ENCODE measurements at places on chromosomes 1 and 21.

DNA sequence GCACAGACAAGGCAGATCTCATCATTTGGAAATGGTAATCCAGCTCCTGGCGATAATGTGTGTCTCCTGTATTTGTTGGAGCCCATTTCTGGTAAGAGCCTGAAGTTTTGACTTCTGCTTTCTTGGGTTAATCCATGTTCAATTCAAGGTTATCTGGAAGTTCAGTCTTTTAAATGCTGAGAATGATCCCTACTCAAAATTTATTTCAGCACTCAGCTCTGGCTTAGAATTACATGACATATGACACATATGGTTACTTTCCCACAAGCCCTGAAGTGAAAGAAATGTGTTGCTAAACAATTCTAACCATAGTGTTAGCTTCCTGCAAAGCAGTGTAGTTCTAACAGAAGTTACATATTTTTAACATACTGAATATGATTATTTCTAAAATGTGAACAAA, 2.7 kb downstream of the PTGFR start:
- no peak for DNase-seq

GRCh38 chr1:118717893-118718292, 270.2 kb downstream of the TBX15 start:
- DNase-seq: no peak

DNA sequence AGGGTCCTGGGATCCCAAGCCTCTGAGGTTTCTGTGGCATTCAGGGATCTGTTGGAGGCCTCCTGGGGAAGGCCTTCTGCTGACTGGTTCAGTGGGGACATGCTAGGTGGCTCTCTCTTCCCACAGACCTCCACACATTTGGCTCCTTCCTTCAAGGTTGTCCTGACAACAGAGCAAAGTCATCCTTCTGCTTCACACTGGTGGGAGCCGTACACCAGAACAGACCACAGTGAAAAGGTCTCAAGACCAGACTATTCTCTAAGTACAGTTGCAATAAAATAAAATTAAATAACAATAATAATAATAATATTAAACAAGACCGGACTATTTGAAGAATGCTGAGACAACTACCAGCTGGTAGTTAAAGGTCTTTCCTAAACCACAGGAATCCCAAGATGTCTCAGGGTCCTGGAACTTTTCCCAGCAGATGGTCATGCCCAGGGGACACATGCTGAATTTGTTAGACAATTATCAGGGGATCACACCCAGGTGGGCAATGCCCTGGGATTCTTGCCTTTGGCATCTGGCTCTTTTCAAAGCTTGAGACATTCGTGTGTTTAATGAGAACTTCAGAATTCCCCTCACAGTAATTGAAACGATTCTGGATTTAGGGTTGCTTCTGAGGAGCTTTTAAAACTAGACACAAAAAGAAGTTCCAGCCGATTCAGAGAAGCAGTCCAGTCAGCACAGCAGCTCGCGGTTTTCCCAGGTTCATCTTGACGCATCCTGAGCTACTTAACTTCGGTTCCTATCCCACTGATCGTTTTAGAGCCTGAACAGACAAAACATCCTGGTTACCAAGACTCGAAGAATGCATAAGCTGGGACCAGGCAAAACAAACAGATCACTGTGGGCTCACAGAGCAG, 22.9 kb downstream of the HTR1D start:
- DNase-seq: no peak

GRCh38 chr1:68201546-68202238, 30.6 kb downstream of the WLS start:
- no peak for DNase-seq

GRCh38 chr1:169833179-169833901, 38.6 kb upstream of the METTL18 start:
- DNase-seq: no peak

DNA sequence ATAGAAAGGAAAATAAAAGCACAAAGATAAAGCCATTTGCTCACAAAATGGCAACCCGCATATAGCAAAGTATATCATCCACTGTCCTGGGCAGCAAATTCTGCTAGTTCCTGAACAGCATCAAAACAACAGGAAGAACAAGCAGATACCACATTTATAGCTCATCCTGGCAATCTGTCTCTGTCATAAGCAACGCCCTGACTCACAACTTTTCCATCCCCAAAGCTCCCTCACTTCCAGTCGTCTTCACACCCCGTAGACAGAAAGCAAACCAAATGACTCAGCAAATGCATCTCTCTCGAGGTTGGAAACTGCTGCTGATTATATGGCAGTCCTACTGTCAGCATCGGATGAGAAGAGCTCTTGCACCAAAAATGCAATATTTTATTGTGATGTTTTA, 65.8 kb downstream of the AK5 start:
- DNase-seq: peak; percentile 14

DNA sequence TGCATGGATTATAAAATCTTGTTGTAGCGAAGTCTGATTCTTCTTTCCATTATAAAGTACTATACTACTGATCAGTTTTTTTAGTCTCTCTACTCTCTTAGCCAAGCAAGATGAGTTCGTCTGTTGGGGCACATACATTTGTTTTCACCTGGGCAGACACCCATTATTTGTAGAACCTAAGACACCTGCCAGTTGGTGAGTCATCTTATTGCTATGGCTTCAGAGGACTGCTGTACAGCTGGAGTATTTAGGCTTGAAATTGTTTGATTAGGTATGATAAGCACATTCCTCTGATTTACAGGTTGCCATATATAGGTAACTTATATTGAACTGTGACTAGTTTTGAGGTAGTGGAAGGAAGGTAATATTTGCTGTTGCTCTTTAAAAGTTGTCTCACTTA, 17.2 kb downstream of the RBM15 start:
- DNase-seq: no peak

- DNase-seq: no peak
These were observed 5.5 kb downstream of the AZIN2 start for GRCh38 chr1:33086384-33086850.

DNA sequence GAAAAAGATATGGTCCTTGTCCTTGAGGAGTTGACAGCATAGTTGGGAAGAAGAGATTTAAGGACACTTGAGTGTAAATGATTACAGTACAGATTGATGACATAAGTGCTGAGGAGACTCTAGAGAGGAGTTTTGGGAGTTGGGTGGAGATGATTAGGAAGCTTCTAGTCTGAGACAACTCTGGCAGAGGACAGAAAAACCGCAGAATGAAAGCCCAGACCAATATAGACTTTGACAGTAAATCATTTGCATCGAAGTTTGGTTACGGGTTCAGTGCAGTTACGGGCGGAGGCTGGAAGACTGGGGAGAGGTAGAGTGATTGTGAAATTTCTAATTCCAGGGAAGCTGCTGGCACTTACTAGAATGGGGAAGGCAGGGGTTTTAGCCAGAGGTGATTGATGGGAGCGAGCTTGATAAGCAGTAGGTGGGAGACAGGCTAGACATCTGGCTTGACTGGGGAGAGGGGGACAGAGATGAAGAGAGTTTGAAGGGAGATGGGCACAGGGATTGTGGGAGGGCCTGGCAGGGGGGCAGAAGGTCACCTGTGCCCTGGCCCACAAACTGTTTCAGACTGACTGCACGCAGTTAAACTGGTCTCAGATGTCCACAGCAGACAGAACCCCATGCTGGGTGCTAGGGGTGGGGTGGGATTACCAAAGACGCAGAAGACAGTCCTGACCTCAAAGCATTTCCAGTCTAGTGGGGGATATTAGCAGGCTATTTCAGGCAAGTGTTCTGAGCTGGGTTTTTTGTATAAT, 20.1 kb downstream of the SH2D2A start:
- DNase-seq: no peak

DNA sequence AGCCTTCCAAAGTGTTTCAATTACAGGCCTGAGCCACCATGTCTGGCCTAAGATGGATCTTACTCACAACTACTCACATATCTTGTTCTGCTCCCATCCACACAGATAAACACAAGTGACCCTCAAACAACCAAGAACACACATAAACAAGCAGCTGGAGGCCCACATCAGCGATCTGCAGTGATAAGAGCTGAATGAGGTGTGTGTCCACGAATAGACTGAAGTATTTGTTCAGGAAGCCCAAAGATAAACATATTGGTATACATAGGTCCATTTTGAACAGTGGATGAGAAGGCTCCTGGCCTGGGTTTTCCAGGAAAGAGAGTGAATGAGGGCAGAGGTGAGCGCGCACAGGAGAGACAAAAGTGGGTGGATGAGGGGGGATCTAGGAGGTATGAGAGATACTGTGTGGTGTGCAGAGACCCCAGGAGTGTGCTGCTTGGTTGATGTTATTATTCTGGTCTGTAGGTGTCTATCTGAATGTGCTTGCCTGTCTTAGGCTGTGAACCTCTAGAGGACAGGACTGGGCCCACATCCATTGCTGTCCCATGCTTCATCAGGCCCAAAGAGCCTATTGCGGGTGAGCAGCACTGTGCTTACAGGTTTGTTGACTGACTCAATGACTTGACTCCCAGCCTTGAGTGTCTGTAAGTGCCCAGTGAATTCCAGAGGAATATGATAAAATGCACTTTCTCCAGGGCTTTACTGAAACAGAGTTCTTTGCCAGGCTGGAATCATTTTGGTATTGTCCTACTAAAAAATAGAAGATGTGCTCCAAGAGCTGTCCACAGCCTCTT, 79.9 kb upstream of the ATP1A1 start:
- DNase-seq: no peak

DNA sequence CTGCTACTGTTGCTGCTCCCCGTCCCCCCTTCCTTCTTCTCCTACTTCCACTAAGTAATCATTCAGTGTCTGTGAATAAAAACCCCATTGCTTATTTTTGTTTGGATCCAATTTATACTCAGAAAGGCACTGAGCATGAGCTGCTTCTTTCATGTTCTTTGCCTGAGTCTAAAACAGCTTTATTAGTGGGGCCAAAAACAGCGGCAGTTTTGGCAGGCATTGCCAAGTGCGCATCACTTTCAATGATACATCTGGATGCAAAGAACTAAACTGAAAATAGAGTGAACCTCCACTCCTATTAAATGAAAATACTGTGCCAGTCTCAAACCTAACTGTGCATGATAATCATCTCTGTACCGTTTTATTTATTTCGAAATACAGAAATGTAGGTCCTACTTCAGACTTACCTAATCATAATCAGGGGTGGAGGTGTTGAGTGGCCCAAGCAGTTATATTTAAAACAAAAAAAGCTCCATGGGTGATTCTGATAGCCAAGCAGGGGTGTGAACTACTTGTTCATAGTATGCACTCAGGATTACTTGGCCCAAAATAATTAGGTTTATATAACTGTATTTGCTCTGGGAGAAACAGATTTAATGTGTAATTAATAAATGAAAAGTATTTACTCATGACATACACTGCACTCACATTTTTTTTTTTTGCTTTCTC, 48.4 kb downstream of the NEK7 start:
- DNase-seq: no peak

GRCh38 chr1:12541274-12542137, 76.5 kb downstream of the DHRS3 start:
- DNase-seq: no peak

DNA sequence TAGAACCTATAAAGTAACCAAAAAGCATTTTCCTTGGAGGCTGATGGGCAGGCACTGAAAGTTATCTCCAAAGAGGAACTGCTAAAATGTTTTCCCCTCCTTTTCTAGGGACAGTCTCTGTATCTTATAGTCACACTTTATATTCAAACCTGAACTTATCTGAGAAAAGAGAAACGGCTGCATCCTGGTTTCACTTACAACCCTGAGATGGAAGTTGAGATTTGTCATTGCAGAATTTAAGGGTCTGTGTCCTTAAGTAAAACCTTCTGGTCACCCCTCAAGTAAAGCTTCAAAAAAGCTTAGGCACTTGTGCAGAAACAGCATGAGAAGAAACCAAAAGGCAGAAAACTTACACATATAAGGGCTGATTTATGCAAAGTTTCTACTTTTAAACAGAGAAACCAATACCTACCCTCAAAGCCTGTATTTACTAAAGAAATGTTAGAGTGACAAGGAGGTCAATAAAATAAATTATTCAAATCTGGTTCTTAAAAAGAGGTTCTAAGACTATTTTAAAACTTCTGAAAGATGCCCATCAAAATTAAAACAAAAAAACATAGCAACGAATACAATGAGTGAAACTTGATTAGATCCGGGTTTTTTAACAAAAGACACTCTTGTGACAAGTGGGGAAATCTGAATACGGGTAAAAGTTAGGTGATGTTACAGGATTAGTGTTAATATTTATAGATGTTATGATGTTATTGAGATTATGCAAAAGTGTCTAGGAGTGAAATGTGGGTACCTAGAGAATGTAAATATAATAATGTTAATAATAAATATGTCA, 9.9 kb downstream of the CD58 start:
- no peak for DNase-seq

- no peak for DNase-seq
These were observed 12.2 kb downstream of the ATP1A4 start for GRCh38 chr1:160163615-160164014.

- no peak for DNase-seq
These were observed 43.5 kb downstream of the TRIM33 start for GRCh38 chr1:114467491-114467890.

DNA sequence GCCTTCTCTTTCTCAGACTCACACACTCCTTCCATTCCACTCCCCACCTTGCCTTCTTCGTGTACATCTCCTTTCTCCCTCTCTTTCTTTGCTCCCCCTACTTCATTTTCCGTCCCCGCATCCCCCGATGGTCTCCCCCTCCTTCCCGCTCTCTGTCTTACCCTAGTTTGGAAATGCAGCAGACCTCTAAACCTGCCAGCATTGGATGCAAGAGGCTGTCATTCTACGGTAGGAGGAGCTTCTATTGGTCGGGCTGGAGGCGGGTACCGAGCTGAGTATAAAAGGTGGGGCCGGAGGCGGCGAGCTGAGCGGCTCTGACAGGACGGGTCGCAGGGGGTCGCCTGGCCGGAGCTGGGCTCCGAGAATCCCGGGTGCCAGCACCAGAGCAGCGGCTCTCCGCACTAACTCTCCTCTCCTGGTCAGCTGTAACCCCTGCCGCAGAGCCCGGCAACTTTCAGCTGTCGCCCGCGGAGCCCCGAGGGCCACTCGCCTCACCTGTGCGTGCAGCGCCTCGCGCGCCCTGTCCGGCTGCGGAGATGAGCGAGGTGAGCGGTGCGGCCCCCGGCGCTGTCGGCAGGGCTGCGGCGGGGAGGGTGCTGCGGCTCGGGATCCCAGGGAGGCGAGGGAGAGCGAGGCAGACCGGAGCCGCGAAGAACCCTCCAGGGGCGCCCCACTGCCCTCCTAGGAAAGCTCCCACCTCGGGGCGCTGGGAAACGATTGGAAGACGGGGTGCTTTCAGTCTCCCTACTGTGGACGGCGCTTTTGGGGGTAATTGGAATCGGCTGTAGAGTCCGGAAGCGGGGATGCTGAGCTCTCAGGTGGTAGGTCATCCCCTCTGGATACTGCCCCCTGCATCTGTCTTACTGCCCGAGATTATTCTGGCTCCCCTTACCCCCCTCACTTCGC, at the start of gene PCP4L1:
Gene PCP4L1, plus strand, starts transcription at position 307 of the 906 bp plus-strand sequence. Its CDS starts 230 bp downstream, at position 537.
- DNase-seq: peak; percentile 26
